ENCODE measurements at places on chromosomes 12 and 14. TPM values are rescaled to one million over a fixed set of nuclear protein-coding genes. Genes with fewer than 3 reads are reported as not detected.

CPM gene
- total RNA-seq, result 20.5 TPM

FOXN3 gene
- 21.0 TPM for total RNA-seq

ST8SIA1 gene
- 0.86 TPM for total RNA-seq

INHBE gene
- 0.26 TPM for total RNA-seq

CFAP54 gene
- total RNA-seq, result 1.1 TPM

PRIMA1 gene
- total RNA-seq, result not detected

MGST1 gene
- total RNA-seq, result 78.8 TPM

LRCOL1 gene
- total RNA-seq, result not detected

AQP6 gene
- not detected for total RNA-seq

ZNF26 gene
- total RNA-seq, result 16.3 TPM

GRIP1 gene
- not detected for total RNA-seq

SMAGP gene
- total RNA-seq, result 16.2 TPM

BIN2 gene
- not detected for total RNA-seq

KRT77 gene
- total RNA-seq, result not detected

KIF26A gene
- under 0.01 TPM for total RNA-seq

NINJ2 gene
- not detected for total RNA-seq

CCDC197 gene
- total RNA-seq, result not detected

NRIP2 gene
- not detected for total RNA-seq

RTL1 gene
- not detected for total RNA-seq

BLOC1S1 gene
- total RNA-seq, result 118 TPM

GALNT8 gene
- not detected for total RNA-seq

JPH4 gene
- total RNA-seq, result not detected

C14orf39 gene
- total RNA-seq, result 1.4 TPM

OR10G3 gene
- total RNA-seq, result not detected

TSPAN8 gene
- total RNA-seq, result not detected

SLC17A8 gene
- not detected for total RNA-seq

DEPDC4 gene
- total RNA-seq, result 2.9 TPM

LRP1-AS gene
- not detected for total RNA-seq

TRIM9 gene
- 4.4 TPM for total RNA-seq

SAMD15 gene
- 1.7 TPM for total RNA-seq

DAO gene
- total RNA-seq, result not detected

LMNTD1 gene
- not detected for total RNA-seq

DCN gene
- 478 TPM for total RNA-seq

TAMALIN gene
- 4.5 TPM for total RNA-seq

WSB2 gene
- 126 TPM for total RNA-seq

TTC9 gene
- total RNA-seq, result 5.6 TPM

ADCY6 gene
- total RNA-seq, result 25.6 TPM

KRT83 gene
- not detected for total RNA-seq

RPGRIP1 gene
- total RNA-seq, result not detected

SOAT2 gene
- not detected for total RNA-seq

ACVRL1 gene
- 2.6 TPM for total RNA-seq

BATF gene
- total RNA-seq, result not detected

PTPN11 gene
- 97.0 TPM for total RNA-seq

TPPP2 gene
- total RNA-seq, result not detected

GPR65 gene
- total RNA-seq, result not detected

GDF3 gene
- not detected for total RNA-seq

RNASE7 gene
- not detected for total RNA-seq

METTL17 gene
- total RNA-seq, result 90.3 TPM

TMEM132D gene
- not detected for total RNA-seq

DACT1 gene
- 1.5 TPM for total RNA-seq

PRR4 gene
- 0.34 TPM for total RNA-seq

RD3L gene
- total RNA-seq, result not detected

CCDC175 gene
- total RNA-seq, result not detected

DNAJC22 gene
- 1.1 TPM for total RNA-seq

All from LHCN-M2 (cell line).